ENCODE measurements at places on chromosomes 6 and 20.
A peak's percentile ranks its signal among the peaks of the same experiment; 100 is the strongest.

DNA sequence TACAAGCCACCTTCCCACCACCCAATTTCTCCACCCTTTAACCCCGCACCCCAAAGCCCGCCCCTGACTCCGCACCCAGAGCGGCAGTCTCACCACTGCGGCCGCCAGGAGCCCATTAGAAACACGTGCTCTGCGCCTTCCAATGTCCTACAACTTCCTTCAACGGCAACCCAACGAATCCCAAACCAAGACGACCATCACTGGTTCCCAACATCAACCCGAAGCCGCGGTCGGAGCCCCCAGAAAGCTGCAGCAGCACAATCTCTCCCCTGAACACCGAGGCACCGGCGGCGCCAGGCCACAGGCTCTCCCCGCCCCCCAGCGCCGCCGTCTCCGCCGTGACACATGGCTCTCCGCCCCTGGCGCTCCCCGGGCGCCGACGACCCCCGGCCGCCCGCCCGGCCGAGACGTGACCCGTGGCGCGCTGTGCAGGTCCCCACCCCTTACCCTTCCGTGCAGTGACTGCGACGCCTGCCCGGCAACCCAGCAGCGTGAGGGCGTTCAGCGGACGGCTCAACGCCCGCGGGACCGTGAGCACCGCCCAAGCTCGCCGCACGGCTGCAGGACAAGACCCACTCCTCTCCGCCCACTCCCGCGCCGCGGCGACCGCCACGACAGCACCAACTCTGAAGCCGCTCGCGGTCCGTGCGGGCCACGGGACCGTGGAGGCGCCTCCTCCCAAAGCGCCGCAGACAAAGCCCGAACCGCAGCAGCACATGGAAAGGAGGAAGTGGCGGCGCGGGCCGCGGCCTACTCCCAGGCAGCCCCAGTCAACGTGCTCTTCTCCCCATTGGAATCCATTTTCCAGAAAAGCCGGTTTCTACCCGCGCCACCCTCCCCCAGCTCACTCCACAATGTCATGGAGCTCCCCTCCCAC is 551 bp downstream of the SYNCRIP start:
- DNase-seq, result peak; percentile 63

- DNase-seq, result no peak
Observed at GRCh38 chr20:63129991-63130657, 85.8 kb downstream of the YTHDF1 start.

- no peak for DNase-seq
Observed at GRCh38 chr20:21133917-21134622, 8.2 kb downstream of the KIZ start.

DNA sequence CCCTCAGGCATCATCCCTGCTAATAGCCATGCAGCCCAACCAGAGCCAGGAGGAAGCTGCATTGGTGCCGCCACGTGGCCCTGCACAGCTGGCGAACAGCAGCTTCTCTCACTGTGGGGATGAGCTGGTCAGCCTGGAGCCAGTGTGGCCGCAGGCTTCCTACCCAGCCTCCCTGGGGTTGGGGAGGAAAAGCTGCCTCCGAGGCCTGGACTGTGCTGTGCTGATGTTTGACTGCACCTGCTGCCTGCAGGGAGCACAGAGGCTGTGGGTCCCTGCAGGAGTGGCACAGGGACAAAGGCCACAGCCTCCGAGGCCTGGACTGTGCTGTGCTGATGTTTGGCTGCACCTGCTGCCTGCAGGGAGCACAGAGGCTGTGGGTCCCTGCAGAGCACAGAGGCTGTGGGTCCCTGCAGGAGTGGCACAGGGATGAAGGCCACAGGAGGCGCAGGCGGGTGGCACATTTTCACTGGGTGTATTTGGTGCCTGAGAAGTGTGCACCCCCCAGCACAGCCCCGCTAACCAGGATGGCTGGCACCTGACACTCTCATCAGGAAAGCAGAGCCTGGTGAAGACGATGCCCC is 83.9 kb downstream of the DLL1 start:
- no peak for DNase-seq

DNA sequence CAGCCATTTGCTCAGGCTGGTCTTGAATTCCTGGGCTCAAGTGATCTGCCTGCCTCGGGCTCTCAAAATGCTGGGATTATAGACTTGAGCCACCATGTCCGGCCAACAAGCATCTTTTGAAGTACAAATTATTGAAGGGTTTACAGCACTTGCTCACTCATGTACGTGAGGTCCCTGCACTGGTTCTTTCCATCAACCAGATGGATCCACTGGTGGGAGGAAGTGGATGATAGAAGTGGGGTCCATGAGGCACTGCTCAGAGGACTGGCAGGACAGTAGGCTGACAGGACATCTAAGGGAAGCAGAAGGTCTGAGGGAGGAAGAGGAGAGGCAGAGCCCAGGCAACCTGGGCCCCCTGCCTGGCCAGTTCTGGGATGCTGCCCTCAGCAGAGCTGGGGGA is 109.2 kb upstream of the NXT1 start:
- no peak for DNase-seq

GRCh38 chr20:50713657-50714101 is 17.7 kb upstream of the PARD6B start:
- no peak for DNase-seq

DNA sequence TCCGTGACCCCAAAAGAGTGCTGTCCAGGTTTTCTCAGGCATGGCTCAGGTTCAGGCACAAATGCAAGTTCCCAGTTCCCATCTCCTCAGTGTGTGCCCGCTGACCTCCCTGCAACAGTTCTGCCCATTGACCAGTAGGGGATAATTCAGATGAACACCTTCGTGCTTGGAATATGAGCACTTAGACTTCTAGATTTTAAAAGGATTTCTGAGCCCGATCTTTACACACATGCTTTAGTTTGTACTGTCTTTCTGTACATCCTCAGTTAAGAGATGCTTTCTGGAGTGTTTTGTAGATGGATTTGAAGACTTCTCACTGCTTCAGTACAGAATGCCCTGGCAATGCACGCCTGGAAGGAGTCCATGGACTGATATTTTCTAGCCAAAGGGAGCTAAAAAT is 239.6 kb upstream of the PLCB4 start:
- no peak for DNase-seq

- no peak for DNase-seq
Observed at GRCh38 chr20:38078084-38078483, 44.5 kb downstream of the RPRD1B start.

DNA sequence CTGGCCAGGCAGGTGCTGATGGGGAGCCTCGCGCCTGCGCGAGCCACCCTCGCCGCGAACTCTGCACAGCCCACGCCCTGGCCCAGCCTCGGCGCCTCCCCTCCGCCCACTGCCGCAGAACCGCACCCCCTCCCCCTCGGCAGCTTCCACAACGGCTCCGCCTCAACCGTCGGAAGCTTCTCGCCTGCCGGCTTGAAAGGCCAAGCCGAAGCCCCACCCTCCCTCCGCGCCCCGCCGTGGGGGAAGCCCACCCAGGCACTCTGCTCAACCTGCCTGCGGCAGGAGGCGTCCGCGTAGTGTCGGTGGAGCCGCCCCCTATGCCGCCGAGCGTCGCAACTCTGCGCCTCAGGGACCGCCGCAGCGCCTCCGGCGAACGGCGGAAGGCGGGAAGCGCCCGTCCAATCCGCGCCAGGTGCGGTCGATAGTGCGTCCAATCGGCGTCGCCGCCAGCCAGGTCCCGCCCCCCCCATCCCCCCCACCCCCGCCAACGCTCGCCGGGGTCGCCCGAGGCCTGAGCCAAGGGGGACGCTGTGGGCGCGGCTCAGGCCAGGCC is at the start of gene SYCP2:
Gene SYCP2, minus strand, starts transcription at position 342 of the 553 bp plus-strand sequence. CDS start 11,224 bp downstream, outside the sequence.
- no peak for DNase-seq

- no peak for DNase-seq
Observed at GRCh38 chr6:148358196-148358785, 15.7 kb downstream of the SASH1 start.

GRCh38 chr20:25023356-25023755 is 30.8 kb upstream of the APMAP start:
- no peak for DNase-seq

DNA sequence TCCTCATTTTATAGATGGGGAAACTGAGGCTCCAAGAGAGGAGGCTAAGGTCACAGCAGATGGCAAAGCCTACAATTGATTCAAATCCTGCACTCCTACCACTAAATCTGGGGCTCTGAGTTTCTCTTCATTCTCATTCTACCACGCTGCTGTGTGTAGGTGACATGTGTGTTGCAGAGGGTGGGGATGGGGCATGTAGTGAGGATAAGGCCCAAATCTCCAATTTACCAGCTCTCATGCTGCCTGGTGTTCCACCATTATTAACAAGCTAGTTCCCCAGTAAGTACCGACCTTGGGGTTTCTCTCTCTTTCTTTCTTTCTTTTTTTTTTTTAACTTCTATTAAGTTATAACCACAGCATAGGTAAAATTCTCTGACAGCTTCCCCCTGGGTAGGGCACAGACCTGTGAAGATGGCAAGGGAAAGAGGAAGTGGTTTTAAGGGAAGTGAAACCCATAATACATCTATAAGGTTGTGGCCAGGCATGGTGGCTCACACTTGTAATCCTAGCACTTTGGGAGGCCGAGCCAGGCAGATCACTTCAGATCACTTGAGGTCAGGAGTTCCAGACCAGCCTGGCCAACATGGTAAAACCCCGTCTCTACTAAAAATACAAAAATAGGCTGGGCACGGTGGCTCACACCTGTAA is 13.0 kb upstream of the MATN4 start:
- no peak for DNase-seq

GRCh38 chr6:50096296-50096695 is 46.6 kb upstream of the DEFB112 start:
- no peak for DNase-seq

DNA sequence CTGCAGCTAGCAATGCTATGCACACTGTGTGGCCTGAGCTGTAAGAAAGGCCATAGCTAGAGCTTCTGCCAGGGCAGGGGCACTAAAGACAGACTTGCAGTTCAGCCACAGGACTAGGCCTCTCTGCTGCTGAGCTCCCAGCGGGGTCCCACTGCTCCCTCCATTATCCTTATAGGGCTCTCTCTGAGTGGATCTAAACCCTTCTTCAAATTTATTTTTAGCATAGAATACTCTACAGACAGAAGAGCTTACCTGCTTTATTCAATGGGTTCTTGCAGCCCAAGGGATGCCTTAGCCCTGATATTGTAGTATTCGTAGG is 100.9 kb upstream of the MLN start:
- DNase-seq, result no peak

DNA sequence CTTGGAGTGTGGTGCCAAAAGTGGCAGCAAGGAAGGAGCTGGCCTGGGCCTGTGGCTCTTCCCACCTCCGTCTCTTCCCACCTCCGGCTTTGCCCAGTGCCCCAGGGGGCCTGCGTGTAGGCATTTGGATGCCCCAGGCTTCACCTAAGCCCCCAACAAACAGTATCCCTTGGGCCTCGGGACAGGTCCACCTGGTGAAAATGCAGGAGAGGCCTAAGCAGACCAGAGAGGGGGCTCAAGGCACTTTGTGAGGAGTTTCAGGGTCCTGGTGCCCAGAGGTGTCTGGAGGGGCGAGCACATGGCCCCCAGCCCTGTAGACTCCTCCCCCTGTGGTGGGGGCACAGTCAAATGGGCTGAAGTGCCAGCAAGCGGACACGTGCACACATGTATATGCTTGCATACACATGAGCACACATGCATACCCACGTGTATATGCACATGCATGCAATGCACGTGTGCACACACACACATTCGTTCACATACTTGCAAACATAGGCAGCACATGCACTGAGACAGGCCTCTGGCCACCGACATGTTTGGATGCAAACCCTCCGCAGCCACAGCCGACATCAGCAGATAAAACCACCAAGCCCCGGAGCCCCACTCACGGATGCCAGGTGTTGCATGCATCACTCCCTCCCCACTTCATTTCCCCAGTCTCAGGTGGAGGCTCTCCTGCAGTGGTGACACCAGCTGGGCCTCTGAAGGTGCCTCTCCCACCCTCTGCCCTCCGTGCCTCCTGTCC is 124.5 kb downstream of the TAF4 start:
- no peak for DNase-seq

DNA sequence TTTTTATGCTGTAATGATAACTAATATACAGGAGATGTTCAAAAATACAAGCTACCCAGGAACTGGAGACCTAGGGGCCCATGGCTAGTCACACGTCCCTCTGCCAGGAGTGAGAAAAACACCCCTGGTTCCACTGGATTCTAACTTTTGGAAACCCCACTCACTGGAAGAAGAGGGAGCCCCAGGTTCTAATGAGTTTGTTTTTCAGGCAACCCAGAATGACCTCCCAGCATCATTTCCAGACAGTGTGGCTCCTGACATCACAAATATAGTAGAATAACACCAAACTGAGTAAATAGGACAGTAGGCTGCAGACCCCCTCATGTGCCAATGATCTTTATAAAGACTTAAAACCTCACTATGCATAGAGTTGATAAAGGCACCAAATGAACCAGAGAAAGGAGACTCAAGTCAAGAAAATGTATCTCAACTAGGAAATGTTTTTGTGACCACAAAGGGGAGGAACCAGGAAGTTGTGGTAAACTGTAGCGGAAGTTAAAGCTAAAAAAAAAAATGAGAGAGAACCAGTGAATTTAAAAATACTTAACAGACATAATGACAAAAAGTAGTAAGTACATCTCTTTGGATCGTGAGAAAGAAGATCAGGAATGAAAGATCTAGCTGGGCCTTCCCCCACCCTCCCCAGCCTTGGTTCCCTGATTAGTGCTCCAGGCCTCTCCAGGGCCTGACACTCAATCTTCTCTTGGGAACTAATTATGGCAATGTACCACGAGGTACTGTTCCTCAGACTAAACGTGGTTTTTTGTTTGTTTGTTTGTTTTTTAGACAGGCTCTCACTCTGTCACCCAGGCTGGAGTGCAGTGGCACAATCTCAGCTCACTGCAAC is 19.8 kb downstream of the HLA-E start:
- no peak for DNase-seq

DNA sequence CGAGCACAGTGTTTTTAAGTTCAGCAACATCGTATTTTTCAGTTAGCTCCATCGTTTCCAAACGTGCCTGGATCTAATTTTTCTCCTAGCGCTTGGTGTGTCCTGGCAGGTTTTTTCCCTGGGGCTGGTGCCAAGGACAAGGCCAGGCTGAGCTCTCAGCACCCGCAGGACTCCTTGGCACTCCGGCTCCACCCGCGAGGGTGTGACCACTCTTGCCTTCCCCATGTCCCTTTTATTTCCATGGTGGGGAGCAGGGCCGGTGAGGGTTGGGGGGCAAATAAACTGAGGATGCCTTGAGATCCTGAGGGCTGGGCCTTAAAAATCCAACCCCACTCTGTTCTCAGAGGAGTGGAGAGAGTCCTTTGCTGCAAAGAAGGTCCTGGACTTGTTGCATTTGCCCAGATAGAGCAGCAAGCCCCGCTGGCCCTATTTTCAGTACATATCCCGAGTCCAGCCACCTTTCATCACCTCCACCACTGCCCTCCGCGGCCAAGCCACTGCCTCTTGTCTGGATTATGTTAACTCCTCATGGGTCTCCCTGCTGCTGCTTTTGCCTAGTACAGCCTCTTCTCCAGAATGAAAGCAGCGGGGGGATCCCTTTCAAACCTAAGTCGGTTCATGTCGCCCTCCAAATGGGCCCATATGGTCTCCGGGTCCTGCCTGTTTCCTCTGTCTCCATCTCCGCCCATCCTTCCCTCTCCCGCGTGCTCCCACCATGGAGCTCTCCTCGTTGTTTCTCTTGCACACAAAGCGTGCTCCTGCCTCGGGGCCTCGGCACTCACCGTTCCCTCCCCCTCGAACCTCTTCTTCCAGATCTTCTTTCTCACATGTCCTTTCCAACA is 4.5 kb upstream of the RAB44 start:
- DNase-seq, result no peak

- DNase-seq, result no peak
Observed at GRCh38 chr6:142530566-142530965, 228.8 kb downstream of the ADGRG6 start.

- no peak for DNase-seq
Observed at GRCh38 chr6:31490115-31490873, 7.7 kb upstream of the MICB start.

- DNase-seq, result no peak
Observed at GRCh38 chr6:71349976-71350615, 61.5 kb downstream of the OGFRL1 start.
